CD4-positive, alpha-beta T cell treated with Interleukin-2 at 100 ng/mL for 4 hours (primary cell): ENCODE measurements at places on chromosomes 5 and 9.

GRCh38 chr9:133051281-133051900 is 10.4 kb upstream of the CEL start:
- no peak for DNase-seq

DNA sequence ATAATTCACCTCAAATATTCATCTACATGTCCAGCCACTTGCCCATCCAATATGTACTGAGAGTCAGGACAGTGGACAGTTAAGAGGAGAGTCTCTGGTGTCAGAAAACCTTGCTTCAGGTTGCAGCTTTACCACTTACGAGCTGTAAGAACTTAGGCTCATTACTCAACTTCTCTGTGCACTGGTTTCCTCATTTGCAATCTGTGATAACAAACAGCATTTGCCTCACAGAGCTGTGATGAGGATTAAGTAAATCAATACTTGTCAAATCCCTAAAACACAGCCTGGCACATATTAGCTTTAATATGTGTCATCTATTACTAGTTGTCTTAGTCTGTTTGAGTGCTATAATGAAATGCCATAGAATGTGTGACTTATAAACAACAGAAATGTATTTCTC is 8.6 kb downstream of the GOLGA1 start:
- DNase-seq: no peak

DNA sequence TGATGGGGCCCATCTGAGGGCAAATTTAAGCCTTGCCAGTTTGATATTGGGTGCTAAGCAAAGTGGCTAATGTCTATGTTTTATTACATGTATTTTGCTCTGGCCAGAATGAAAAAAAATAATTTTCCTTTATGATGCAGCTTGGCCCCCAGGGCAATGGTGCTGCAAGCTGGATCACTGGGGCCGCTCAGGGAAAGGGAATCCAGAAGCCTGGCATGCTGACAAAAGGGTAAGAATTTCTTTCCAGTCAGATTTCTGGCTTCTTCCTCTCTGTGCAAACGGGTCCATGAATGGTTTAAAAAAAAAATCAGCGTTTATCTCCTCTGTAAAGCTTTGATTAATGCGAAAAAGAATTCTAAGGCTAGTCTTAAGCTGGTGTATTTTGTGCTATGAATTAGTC is 138.4 kb downstream of the MAPKAP1 start:
- no peak for DNase-seq

DNA sequence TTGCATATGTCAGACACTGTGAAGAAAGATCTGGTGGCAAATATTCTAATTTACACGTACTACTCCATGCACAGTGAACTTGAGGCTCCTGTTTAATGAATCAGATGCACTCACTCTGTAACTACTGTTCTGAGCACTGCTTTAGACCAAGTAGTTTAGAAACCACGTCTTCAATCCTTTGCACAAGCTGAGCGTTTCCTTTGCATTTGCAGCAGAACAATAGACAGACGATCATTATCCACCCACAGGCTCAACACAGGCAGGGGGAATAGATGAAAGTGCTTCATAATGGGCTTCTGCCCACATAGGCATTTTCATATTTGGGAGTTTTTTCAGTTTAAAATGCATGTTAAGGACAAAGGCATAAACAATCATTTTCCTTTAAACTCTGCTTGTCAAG is 423.3 kb upstream of the ADAMTS16 start:
- no peak for DNase-seq

GRCh38 chr5:157354800-157355199 is 88.9 kb downstream of the CYFIP2 start:
- no peak for DNase-seq

GRCh38 chr5:122805481-122805880 is 30.6 kb downstream of the SNX2 start:
- no peak for DNase-seq

GRCh38 chr5:44987026-44987425 is 178.3 kb downstream of the MRPS30 start:
- no peak for DNase-seq

DNA sequence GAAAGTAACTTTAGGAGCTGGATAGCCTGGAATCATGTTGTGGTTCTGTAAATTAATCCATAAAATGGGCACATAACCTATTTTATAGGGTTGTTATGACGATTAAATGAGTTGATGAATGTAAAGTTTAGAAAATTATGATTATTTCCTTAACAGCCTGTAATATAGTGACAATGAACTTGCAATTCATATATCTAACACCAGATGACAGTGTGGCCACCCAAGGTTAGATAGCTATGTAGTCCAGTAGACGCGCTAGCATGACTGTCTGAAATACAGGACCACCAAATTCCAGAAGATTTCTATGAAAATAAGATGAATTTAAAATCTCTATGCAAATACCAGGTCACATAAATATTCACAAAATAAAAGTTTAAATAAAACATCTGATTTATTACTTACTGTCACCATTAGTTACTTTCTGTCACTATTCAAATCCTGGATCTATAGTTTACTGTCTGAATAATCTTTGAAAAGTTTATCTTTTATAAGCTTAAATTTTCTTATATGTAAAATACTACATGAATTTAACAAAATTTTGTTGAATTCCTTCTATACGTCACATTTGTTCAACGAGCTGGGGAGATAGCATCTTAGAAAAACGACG is 26.1 kb upstream of the MACIR start:
- peak; percentile 44 for DNase-seq

DNA sequence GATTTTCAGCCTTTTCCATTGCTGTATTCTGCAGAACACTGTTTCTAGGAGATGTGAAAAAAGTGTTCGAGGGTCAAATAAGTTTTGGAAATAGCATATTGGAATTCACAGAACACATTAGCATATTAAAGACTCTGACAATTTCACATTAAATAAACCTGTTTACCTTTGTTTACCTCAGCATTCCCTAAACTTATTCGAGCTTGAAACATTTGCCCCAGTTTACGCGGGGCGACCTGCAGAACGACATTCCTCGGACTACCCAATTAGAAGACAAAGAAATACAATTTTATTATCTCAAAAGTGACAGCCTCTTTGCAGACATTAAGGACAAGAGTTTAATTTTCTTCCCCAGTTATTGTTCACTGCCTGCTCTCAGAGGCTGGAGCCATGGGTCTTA is 110.3 kb upstream of the NFIB start:
- no peak for DNase-seq

GRCh38 chr9:109098171-109098959 is 21.4 kb downstream of the TMEM245 start:
- DNase-seq: no peak

DNA sequence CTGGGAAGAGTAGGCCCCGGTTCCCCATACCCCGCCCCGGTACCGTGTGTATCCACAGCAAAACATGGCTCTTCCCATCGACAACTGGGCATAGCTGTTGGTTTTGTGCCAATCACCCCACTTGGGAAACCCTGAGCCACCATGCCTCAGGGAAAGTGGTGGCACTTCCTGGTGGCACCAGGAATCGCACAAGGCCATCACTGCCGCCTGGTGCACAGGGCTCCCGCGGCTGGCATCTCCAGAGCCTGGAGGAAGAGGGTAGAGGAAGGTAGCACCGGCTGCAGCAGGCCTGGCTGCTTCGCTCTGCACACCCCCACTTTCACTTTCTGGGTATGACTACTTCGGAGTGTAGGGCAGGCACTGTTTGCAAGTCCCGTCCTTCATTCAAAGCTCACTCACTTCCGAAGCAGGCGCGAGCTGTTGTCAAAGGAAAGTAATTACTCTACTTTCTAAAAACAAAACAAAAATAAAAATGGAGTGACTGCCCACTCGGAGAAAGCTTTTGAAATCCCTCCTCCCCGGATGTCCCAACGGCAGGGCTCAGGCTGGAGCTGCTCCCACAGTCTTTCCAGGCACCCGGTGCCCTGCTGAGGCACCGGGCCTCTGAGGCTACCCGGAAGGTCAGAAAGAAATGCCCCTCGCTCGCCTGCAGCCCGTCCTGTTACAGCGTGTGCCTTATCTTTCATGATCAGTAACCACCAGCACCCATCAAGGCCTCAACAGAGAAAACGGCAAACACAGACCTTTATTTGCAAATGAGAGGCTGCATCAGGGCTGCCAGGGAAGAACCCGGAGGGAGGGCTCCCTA is 2.0 kb downstream of the BRD3 start:
- DNase-seq: peak; percentile 72

DNA sequence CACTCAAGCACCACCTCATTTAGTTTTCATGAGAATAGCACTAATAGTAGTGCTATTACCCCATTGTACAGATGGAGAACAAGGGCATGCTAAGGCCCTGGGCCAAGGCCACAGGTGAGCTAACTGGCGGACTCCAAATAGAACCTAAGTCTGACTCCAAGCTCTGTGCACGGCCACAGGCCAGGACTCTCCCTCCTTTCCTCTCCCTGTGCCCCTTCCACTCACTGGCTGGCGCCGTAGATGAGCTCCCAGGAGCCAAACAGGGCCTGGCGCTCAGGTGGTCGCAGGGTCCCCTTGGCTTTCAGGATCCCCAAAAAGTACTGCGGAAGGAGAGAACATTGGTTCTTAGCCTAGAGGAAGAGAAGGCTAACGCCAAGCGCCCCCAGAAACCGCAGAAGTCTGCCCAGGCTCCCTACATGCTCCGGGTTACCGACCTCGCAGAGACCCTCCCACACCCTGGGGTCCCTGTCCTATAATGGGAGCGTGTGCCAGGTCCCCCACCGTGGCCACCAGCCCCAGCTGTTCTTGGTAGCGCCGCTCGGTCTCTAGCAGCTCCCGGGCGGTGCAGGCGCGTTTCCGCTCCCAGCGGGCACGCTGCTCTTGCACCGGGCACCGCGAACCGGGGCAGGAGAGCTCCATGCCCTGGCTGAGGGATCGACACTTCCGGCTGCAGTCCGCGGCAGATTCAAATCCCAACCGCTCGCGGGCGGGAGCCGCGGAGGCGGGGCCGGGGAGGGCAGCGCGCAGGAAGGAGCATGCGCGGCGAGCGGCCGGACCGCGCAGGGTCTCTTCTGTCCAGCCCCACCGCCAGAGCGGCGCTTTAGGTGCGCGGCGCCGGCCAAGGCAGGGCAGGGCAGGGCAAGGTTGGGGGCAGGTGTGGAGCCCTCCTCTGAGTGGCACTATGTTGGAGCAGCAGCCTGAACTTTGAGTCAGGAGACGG is at the start of gene ARHGEF39:
TSS of gene ARHGEF39 (minus strand) at position 665 of the 940 bp plus-strand sequence. CDS start at position 639, 26 bp downstream.
- peak; percentile 56 for DNase-seq

GRCh38 chr5:154394307-154394706 is 51.5 kb upstream of the SAP30L start:
- no peak for DNase-seq

DNA sequence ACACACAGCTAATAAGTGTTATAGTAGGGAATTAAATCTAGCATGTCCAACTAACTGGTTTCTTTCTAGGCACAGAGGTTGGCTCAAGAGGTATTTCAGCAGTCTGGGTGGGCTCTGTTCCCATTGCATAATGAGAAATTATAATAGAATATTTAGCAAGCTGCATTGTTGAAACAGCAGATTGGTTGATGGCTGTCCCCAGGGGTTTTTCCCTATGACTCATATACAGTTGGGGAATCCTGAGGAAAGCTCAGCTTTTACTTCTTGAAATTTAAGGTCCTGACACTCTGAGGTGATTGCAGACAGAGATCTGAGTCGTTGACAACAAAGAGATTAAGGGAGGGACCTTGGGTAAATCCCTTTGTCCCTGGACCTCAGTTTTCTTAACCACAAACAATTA is 38.3 kb upstream of the TNFSF8 start:
- peak; percentile 28 for DNase-seq

- no peak for DNase-seq
Measured at GRCh38 chr9:96605328-96605727, 14.3 kb downstream of the CDC14B start.

- peak; percentile 54 for DNase-seq
Measured at GRCh38 chr5:71887680-71888079, 168.6 kb downstream of the CARTPT start.

GRCh38 chr5:67725604-67726003 is 490.0 kb upstream of the PIK3R1 start:
- DNase-seq: no peak

- no peak for DNase-seq
Measured at GRCh38 chr5:56833325-56833724, 18.0 kb downstream of the MAP3K1 start.

DNA sequence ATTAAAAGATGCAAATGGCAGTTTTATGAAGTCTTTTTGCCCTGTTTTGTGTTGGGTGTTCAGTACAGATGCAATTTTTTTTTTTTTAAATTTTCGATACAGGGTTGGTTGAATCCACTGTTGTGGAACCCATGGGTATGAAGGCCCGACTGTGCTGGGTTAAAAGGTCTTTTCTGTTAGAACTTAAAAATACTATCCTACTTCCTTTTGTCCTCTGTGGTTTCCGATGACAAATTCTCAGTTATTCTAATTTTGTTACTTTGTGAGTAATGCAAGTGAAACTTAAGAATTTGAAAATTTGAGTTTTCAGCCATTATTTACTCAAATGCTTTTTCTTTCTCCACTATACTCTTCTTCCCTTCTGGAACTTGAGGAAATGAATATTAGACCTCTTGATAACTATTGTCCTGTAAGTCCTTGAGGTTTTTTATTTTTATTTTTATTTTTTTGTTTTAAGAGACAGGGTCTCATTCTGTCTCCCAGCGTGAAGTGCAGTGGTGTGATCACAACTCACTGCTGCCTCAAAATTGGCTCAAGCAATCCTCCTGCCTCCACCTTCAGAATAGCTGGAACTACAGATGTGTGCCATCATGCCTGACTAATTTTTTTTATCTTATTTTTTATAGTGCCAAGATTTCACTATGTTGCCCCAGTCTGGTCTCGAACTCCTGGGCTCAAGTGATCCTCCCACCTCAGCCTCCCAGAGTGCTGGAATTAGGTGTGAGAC is 67.5 kb downstream of the ZCCHC7 start:
- peak; percentile 12 for DNase-seq

- DNase-seq: no peak
Measured at GRCh38 chr9:31355965-31356364, 1028.5 kb upstream of the ACO1 start.

GRCh38 chr9:72800328-72800994 is 152.4 kb downstream of the ALDH1A1 start:
- no peak for DNase-seq

DNA sequence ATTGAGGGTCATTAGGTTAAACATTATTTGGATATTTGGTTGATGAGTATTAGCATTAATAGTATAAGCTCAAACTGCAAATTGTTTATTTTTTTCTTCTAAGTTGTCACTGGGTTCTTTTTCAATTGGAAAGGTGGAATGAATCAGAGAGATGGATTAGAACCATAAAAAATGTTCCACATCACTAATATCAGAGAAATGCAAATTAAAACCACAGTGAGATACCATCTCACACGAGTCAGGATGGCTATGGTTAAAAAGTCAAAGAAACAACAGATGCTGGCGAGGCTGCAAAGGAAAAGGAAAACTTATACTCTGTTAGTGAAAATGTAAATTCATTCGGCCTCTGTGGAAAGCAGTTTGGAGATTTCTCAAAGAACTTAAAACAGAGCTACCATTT is 122.8 kb downstream of the CCDC192 start:
- no peak for DNase-seq

GRCh38 chr5:143311428-143311827 is 92.1 kb downstream of the NR3C1 start:
- no peak for DNase-seq

- no peak for DNase-seq
Measured at GRCh38 chr5:161600156-161600555, 53.6 kb upstream of the GABRB2 start.

GRCh38 chr5:6806668-6807067 is 93.4 kb downstream of the TENT4A start:
- no peak for DNase-seq
